Stimulated activated CD4-positive, alpha-beta T cell treated with anti-CD3 and anti-CD28 coated beads, Interleukin-2, amount 100 ng/mL, for 24 hours (primary cell): ENCODE measurements at places on chromosomes 6 and 20.
A peak's percentile ranks its signal among the peaks of the same experiment; 100 is the strongest.

- no peak for DNase-seq
Measured at GRCh38 chr6:105137388-105137787, 42.4 kb downstream of the POPDC3 start.

DNA sequence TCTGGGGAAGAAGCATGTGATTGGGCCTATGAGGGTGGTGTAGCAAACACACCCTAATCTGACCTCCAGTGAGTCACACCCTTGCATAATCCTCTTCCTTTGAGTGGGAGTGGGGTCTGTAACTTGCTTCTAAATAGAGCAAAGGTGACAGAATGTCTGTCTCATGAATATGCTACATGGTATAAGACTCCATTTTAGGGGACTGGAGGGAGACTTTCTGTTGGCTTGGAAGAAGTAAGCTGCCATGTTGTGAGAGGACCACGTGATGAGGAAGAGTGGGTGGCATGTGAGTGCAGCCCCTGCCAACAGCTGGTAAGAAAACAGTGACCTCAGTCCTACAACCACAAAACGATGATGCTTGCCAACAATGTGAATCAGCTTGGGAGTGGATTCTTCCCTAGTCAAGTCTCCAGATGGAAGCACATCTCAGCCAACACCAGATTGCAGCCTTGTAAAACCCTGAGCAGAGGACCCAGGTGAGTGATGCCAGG is 3.7 kb downstream of the AK9 start:
- DNase-seq, result no peak

DNA sequence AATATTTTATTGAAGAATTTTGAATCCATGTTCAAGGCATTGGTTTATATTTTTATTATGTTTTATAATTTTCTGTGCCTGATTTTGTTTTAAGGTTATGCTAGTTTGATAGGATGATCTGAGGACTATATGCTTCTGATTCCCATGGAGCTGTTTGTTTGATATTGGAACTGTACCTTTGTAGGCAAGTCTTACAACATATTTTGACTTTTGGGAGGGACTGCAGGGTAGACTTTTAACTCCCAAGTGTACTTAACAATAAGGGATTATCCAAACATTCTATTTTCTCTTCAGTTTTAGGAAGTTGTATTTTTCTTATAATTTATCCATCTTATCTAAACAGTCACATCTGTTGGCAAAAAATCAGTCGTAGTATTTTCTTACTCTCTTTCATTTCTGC is 82.6 kb downstream of the HIVEP1 start:
- no peak for DNase-seq

DNA sequence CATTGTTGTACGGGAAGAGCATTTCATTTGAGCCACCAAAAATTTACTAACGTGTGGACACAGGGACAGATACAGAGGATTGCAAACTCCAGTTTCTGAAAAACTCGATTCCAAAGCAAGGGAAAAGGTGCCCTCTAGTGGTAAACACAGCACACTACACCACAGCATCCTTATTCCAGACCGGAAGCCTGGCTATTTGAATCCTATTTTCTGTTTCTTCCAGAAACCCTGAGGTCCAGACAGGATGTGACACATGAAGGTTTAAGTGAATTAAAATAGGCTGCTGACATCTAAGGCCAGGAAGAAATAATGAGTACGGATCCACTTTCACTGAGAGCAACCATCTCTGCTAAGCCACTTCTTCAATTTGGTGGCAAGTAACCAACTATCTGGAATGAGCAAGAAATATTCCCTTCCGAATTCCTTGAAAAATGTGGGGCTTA is 31.8 kb upstream of the GMPR start:
- DNase-seq, result peak; percentile 45

- DNase-seq, result peak; percentile 69
Measured at GRCh38 chr6:111087871-111088667, 766 bp downstream of the SLC16A10 start.

DNA sequence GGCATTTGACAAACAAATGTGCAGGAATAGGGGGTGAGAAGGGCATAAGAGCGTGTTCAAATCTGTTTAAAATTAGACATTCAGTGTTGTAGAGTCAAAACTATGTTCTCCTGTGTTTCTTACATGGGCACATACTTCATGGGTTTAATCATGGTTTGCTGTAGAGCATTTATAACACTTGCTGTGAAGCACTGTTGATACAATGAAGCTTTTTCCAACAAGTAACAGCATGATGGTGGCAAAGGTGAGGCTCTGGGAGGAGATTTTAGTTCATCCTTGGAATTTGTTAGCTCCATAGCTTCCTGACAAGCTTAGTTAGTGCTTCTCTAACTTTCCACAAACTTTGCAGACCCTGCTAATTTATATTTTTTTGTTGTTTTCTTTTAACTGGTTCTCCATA is 900.7 kb downstream of the TFAP2A start:
- no peak for DNase-seq

DNA sequence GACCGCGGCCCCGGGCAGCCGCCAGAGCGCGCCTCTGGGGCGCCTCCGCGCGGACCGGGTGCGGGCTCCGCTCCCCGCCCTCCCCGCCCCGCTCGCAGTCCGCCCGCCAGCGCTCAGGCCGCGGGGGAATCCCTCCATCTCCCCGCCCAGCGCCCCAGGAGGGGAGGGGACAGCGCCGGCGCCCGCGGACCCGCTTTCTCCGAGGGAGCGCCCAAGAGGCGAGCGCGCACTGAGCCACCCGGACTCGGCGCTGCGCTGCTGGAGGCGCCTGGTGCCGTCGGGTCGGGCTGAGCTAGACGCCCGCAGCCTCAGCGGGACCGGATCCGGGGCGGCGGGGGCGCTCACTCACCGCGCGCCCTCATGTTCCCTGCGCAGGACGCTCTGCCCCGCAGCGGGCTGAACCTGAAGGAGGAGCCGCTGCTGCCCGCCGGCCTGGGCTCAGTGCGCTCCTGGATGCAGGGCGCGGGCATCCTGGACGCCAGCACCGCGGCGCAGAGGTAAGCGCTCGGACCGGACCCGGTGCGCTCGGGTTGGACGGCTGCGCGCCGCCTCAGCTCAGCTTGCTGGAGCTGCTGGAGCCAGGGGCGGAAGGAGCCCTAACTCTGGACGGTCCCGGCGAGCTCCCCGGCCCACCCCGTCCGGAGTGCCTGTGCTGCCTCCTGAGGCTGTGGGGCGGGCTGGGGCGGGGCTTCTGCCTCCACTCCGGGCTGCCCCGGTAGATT is 867 bp downstream of the EBF4 start:
- peak; percentile 66 for DNase-seq

GRCh38 chr6:49553384-49553783 is 2.9 kb downstream of the C6orf141 start:
- DNase-seq, result no peak

- no peak for DNase-seq
Measured at GRCh38 chr6:26415791-26416190, 13.7 kb downstream of the BTN3A1 start.

- DNase-seq, result no peak
Measured at GRCh38 chr6:34836008-34836407, 44.1 kb downstream of the BLTP3A start.

DNA sequence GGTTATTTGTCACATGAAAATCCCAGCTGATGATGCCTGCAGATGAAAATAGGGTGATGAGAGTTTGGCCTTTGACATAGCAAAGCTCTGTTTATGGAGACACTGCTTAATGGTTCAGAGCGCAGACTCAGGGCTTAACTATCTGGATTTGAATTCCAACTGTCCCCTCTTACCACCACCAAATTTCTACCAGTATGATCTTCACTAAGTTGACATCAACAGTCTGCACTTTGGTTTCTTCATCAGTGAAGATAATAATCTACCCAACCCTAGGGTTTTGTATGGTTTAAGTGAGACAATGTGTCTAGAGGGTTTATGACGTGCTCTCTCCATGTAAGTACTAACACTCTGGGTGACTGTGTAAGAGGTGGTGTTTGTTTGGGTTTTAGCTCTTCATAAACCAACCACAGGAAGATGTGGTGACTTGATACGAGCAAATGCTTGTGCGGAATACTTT is 151.4 kb upstream of the TNFAIP3 start:
- no peak for DNase-seq

DNA sequence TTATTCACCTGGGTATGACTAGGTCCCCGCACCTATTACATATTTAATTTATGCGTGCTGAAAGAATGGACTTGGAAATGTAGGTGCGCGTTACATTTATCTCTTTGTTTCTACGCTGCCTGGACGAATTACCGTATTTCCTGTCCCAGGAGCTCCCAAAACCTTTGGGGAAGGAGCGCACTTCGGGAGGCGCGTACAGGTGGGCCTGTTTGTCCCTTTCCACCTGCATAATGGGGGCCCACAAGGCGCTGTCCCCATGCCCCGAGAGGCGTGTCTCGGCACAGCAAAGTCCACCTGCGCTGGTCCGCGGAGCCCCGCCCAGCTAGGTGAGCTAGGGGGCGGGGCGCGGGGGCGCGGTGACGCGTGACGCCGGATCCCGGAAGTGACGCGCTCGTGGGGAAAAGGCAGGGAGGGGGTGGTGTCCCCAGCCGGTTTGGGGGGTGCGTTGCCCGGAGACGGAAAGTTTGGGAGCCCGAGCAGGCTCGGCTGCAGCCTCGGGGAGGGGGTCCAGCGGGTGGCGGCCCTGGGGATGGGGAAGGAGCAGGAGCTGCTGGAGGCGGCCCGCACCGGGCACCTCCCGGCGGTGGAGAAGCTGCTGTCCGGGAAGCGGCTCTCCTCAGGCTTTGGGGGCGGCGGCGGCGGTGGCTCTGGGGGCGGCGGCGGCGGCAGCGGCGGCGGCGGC is at the start of gene ANKS1A:
Gene ANKS1A, plus strand, starts transcription at position 382 of the 682 bp plus-strand sequence. Its CDS starts 148 bp downstream, at position 530.
- peak; percentile 93 for DNase-seq

GRCh38 chr6:169428532-169428931 is 174.9 kb upstream of the THBS2 start:
- DNase-seq, result no peak

- no peak for DNase-seq
Measured at GRCh38 chr6:68639826-68640490, 4.9 kb downstream of the ADGRB3 start.

GRCh38 chr20:39775110-39775509 is 813.0 kb downstream of the DHX35 start:
- no peak for DNase-seq

- no peak for DNase-seq
Measured at GRCh38 chr6:93341900-93342613, 77.3 kb downstream of the EPHA7 start.

GRCh38 chr6:84528201-84528600 is 236.2 kb downstream of the TBX18 start:
- no peak for DNase-seq
